Left forelimb (tissue), 1 donor: ENCODE measurements at places on chromosomes 16 and 17.

GRCh38 chr17:51733166-51733565 lies 425.3 kb downstream of the CA10 start:
- no peak for DNase-seq

DNA sequence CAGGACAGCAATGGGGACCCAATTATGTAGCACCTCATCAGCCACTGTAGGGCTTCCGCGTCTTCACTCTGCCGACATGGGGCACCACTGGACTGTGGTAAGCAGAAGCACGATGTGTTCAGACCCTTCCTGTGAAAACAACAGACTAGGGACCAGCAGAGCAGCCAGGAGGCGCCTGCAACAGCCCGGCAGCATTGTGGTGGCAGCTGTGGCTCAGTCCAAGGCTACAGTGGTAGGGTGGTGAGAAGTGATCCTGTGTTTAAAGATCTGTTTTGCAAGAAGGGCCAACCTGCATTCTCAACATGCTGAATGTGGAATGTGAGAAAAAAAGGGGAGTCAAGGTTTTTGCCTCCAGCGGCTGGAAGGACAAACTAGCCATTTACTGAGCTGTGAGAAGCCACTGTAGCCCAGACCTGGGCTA lies 80.8 kb downstream of the GAS7 start:
- no peak for DNase-seq

DNA sequence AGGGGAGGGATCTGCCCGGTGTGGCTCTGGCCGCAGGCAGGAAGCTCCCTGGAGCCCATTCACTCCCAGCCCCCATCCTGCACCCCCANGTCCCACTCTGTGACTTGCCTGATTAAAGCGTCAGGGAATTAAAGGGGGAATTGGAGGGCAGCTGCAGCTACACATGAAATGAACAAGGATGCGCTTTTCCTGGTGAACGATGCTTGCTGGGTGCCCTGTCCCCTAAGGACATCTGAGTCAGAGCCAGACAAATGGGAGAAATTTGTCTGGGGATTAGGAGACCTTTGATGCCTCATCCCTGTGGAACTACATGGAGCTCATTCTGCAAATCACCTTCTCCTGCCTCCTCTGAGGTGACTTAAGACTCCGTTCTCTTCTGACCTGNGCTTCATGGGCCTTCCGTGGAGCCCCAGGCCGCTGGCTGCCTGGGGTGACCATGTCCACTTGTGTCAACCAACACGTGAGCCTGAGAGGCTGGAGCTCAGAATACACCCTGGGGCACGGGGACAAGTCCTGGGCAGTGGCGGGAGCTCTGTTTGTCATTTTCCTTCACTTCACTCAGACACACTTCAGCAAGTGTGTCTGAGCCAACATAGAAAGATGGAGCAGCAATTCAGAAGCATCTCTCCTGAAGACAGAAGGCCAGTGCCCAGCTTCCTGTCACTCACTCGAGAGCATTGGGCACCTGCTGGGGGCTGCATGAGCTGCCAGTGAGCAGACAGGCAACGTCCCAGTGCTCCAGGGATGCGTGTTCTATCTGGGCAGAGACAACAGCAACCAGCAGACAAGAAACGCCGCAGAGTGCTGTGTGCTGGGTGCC lies 54.1 kb downstream of the METRNL start:
- DNase-seq: peak; percentile 31

- DNase-seq: no peak
These were observed 3.8 kb downstream of the ARSG start for GRCh38 chr17:68295086-68295485.

GRCh38 chr16:81545470-81546250 lies 101.1 kb downstream of the CMIP start:
- no peak for DNase-seq

GRCh38 chr17:59897090-59897489 lies 4.2 kb downstream of the RPS6KB1 start:
- DNase-seq: no peak

- DNase-seq: no peak
These were observed 301.9 kb downstream of the SOX9 start for GRCh38 chr17:72422505-72423285.

- no peak for DNase-seq
These were observed 30.1 kb downstream of the CCL4 start for GRCh38 chr17:36133602-36134236.

DNA sequence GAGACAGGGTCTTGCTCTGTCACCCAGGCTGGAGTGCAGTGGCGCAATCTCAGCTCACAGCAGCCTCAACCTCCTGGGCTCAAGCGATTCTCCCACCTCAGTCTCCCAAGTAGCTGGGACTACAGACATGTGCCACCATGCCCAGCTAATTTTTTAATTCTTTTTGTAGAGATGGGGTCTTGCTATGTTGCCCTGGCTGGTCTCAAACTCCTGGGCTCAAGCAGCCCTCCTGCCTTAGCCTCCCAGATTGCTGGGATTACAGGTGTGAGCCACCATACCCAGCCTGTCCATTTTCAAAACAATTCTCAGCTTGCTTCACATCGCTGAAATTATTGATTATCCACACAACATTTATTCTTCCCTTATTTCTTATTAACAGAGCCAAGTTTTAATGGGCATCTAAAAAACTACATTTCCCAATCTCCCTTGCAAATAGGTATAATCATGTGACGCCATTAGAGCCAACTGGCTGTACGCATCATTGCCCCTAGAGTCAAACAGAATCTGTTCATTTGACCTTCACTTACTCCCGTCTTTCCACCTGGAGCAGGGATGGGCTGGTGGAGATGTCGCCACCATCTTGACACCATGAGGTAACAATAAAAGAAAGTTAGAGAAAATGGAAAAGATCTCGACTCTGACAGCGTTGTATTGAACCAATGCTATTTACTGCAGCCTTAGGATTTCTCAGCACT lies 148.0 kb upstream of the FOXF1 start:
- DNase-seq: no peak

DNA sequence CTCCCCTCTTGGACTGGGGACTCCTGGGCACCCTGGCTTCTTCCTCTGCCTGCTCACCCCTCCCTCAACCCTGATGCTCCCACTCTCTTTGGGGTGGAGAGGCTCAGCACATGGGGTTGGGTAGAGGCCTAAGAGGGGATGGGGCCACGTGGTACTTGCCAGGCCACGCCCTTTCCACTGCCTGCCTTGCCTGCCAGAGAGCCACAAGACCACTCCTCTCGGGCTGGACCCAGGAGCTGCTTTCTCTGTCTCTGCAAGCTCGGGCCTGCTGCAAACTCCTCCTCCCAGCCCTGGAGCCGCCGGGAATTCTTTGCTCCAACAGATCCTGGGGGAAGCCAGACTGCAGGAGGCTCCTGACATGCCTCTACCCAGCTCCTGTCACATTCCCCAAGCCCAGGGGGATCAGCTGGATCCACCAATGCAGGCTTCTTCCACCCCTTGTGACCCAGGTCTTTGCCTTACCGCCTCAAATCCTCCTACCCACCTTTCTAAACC lies 11.8 kb downstream of the DLX4 start:
- no peak for DNase-seq

GRCh38 chr16:57392694-57393093 lies 11.9 kb upstream of the CCL17 start:
- DNase-seq: no peak

DNA sequence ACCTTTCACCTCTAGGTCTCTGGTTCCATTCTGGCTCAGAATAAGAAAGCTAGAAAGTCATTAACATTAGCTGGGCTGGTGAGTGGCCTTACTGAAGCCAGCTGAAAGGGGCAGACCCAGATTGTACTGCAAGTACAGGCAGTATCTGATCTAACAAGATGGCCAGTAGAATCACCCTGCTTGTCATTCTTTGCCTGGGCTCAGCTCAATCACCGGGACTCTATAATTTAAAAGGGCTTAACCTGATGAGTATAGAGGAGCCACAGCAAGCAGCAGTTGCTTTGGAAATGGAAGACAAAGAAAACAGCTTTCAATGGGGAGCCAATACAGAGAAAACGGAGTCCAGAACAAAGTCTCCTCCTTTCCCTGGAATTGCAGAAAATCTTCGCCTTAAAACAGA lies 13.6 kb downstream of the CDH8 start:
- DNase-seq: no peak

DNA sequence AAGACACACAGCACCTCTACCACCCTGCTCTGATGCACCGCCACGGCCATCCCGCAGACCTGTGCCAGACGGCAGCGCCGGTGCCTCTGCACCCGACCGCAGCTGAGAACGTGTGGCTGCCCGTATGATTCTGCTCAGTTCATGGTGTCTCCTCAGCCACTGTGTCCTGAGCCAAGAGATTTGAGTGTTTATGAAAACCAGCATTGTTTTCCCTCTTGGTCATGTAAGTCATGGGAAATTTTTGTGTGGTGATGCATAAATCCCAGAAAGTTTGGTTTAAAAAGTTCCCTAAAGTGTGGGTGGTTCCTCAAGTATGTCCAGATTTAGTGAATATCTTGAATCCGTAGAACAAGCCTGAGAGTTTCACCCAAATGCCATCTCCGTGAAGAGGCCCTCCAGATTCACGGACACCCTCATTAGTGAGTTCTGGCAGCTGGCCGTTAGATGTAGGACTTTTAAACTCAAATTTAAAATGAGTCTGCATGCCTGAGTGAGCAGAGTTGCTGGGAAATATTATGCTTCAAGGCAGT lies 57.6 kb downstream of the CDRT4 start:
- no peak for DNase-seq

GRCh38 chr16:79011282-79011681 lies 589.3 kb downstream of the MAF start:
- no peak for DNase-seq

- DNase-seq: peak; percentile 62
These were observed at the start of gene PITPNM3 for GRCh38 chr17:6556121-6557039. Gene PITPNM3, minus strand, starts transcription at chr17:6556555. Its CDS starts 149 bp downstream, at chr17:6556406.

DNA sequence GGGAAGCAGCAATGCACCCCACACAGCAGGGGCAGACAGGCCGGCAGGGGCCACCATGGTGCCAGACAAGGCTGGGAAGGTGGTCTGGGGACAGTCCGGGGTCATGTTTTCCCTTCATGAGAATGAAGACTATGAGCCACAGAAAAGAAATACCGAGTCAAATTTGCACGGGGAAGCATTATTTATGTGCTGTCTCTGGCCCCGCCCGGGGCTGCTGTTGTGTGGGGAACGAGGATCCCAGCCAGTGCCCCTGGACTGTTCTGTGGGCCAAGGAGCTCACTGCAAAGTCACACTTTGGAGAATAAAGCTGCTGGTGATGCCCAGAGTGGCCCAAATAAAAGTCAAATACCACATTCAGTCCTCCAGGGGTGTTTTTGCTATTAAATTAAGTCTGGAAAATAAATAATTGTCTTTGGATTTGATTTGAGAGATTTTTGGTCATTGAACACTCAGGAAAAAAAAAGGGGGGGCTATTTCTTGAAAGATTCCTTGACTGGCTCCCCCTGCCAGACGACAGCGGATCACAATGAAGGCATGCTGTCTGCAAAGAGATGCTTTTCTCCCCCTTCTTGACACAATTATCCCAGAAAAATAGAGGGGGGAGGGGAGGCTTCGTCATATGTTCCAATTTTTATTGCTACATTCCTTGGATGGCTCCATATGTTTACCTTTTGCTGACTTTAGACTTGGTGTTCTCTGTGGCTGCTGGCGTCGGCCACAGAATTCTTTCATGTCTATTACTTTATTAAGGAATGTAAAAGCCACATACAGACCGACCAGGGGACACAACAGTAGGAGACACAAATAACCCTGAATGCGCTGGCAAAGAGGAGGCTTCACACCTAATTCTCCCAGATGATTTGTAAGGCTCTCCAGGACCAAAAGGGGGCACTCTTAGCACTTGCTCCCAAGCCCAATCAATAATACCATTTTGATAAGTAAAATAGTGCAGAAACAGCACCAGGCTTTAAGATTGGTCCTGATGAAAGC lies 27.1 kb upstream of the ANKFN1 start:
- no peak for DNase-seq

- DNase-seq: no peak
These were observed 868.9 kb upstream of the SOX9 start for GRCh38 chr17:71251951-71252350.

GRCh38 chr17:79776376-79777119 lies 1.4 kb upstream of the CBX2 start:
- no peak for DNase-seq

DNA sequence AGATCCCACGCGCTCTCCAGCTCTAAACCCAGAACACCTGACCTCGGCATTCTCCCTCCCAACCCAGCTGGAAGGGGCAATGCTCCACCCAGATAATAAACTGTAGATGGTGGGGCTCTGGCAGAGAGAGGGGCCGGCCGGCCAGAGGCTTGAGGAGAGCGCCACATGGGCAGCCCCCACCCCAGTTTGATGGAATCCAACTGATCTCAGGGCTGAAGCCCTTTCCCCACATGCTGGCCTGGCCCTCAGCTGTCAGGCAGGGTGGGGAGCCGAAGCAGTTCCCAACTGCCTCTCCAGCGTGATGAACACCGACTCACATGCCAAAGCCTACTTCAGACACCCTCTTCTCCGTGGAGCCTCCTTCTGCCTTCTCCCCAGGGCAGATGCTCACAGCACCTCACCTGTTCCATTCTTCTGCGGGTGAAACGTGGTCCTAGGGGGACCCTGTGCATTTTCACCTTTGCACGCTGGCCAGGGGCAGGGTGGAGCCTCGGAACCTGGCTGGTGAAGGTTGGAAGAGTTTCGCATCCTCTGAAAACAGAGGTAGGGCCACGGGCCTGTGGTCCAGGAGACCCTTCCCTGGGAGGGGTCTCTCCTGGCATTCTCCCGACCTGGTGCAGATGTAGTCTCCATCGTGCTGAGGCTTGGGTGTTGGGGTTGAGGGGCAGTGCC lies 65.7 kb upstream of the ZNF469 start:
- DNase-seq: no peak

GRCh38 chr17:38419508-38419981 lies 8.7 kb upstream of the ARHGAP23 start:
- DNase-seq: no peak

DNA sequence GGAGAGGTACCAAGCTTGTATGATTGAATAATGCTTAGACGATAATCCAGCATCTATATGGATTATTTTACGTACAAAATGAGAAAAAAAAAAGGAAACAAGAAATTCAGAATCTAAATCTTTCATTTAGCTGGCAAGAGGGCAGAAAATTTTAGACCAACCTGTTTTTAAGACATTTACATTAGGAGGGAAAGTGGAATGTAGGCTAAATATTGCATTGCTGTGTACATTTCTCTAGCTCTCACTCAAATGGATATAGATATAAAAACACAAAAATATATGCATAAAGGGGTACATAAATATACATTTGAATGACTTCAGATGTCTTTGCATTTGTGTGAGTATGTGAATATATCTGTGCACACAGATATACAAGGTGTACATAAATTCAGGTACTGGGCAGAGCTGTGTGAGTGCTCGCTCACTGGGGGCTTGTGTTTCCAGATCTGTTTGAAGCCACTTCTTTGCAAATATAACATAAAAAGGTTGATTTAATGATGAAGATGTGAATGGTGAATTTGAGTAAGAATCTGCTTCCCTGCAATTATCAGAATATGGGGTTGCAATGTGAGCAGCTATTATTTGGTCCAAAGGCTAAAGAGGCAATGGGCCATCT lies 14.2 kb upstream of the ZFHX3 start:
- no peak for DNase-seq
